ENCODE measurements at places on chromosomes 11 and 22.

DNA sequence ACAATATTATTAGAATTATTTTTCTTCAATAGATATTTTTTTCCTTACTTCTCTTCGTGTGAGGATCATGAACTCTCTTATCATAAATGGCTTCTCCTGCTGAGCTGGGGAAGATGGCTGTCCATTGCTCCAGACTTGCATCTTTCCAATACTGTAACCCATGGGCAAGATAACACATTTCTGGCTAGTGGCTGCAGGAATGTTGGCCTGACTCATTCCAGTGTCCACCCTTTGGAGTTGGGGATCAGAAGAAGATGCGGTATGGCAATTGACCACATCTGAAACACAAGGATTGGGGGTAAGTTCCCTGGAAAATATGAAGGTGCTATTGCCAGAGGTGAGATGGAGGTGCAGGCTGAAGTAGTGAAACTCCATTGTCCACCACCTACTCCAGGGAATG is 92.8 kb downstream of the FAR1 start:
- DNase-seq = no peak

DNA sequence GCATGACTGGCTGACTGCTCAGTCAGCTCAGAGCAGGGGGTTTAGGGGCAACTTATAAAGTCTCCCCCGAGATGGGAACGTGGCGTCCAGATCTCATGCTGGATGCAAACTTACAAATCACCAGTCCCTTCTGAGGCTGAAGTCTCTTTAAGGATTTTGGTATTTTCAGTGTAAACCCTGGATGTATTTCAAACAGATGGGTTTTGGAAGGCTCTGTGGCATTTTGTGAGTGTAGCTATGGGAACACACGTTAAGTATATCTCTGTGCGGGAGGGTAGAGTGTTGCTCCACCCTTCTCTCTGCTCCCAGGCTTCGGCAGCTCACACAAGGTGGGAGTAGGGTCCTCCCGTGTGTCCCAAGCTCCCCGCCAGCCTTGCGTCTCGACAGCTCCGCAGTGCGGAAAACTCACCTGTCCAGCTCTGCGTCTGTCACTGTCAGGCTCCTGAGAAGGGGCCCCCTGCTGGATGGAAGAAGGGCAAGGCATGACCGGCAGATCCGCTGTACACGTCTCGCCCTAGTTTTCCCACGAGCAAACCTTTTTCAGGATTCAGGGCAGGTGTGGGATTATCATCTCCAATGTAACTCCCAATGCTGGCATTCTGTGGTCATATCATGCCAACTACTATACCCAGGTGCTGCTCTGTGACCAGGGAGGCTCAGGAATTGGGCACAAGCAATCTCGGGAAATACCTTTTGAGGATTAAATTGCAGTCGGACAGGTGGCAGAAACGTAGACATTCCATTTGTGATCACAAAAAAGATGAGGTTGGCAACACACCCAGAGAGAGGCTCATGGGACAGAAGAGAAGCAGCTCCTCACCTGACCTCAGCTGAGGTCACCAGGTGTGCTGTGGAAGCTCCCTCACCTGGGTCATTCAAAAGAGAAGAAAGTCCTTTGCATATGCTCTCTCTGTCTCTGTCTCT is 313.9 kb upstream of the B3GAT1 start:
- no peak for DNase-seq

DNA sequence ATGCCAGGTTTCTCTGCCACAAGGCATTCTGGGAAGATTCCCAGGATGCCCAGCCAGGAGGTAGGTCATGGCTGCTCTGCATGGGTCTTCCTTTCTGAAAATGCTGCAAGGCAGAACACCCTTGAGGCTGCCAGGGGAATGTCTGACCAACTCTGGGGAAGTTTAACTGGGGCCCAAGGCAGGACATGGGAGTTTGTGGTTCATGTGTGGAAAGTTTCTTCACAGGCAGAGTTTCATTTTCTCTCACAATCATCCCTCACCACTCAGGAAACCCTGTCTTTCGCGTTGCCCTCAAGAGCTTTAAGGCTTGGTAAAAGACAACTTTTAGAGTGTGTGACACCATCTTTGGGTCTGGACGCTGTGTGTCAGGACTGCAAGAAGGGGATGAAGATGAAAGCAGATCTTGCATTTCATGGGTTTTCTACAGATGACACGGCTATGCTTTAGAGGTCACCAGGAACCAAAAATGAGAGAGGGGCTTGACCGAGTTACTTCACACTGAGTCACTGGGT is 133.5 kb downstream of the CD44 start:
- peak; percentile 38 for DNase-seq

GRCh38 chr11:120272303-120272702 is 32.4 kb downstream of the POU2F3 start:
- DNase-seq = no peak

GRCh38 chr11:117748771-117749540 is 48.1 kb downstream of the DSCAML1 start:
- DNase-seq = no peak

- no peak for DNase-seq
Measured at GRCh38 chr11:61367406-61367805, 5.2 kb downstream of the TMEM138 start.

GRCh38 chr11:70486026-70486415 is 87.7 kb downstream of the CTTN start:
- DNase-seq = no peak

DNA sequence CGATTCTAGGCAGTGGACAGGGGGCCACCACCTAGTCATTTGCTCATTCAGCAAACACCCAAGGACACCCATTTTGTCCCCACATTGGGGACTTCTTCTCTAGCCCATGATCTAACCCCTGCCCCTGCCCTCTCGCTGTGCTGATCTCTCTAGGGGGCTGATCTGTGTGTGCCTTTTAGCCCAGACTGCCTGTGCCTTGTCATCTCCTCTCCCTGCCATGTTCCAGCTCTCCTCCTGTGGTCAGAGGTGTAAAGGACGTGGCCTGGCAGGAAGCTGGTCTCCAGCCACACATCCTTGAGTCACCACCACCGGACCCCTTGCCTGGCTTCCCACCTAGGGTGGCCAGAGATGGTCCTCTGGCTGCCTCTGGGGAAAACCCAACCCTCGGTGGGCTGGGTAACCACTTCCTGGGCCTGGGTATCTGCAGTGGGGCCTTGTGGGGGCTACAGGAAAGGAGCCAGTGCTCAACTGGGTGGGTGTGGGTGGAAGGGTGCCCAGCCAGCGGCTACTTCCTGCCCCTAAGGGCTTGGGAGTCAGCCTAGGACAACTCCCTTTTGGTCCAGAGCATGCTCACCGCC is 1.3 kb downstream of the CTSW start:
- no peak for DNase-seq

- no peak for DNase-seq
Measured at GRCh38 chr22:48710410-48710809, 1117.3 kb downstream of the BRD1 start.

DNA sequence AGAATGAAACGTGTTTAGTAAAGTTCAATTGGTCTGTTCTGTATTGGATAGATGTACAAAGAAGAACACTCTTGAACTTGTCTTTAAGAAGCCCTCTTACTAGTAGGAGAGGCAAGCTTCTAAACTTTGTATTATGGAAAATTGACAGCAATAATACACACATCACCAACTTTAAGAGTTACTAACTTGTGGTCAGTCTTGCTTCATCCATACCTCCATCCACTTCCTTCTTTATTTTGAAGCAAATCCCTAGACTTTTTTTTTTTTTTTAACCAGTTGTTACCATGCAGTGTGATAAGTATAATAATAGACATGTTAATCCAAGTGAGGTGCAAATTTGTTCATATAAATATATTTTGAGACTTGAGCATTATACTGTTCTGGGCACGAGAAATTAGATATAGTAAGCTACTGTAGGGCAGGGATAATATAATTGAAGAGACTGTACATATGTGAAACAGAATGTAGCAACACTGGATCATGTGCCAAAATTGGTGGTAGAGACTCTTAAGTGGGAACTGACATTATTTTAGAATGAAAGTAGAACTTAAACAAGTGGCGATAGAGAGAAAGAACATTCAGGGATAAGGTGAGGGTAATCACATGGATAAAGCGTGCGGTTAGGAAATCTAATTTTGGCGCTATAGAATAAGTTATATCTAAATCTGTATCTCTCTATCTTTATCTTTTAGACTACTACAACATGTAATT is 6.5 kb downstream of the FAR1 start:
- no peak for DNase-seq

- DNase-seq = no peak
Measured at GRCh38 chr11:46455834-46456233, 64.3 kb upstream of the CHRM4 start.

GRCh38 chr11:125088576-125089455 is 22.6 kb downstream of the TMEM218 start:
- no peak for DNase-seq

DNA sequence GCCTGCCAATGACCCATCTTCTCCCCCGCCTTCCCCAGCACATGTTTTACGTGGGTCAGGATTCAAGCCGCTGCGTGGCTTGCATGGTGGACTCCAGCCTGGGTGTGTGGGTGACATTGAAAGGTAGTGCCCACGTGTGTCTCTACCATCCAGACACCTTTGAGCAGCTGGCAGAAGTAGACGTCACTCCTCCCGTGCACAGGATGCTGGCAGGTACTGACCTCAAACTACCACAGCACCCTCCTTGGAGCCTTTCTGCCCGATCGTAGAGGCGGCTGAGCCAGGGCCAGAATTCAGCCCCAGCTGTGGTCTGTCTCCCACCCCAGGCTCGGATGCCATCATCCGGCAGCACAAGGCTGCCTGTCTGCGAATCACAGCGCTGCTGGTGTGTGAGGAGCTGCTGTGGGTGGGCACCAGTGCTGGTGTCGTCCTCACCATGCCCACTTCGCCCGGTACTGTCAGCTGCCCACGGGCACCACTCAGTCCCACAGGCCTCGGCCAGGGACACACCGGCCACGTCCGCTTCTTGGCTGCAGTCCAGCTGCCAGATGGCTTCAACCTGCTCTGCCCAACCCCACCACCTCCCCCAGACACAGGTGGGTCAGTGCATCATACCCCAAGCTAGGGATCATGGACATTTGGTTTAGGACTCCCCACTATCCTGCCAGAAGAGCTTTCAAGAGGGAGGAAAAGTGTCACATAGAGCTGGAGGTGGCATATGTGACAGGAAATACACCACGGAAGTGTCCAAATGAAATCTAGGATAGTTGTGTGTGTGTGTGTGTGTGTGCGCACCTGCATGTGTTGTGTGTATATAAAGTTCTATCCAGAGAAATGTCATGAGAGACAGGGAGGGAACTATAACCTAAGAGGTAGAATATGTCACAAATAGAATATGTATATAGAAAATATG is 10.6 kb upstream of the RELT start:
- no peak for DNase-seq

GRCh38 chr11:34890089-34890488 is 26.1 kb downstream of the APIP start:
- DNase-seq = peak; percentile 27

DNA sequence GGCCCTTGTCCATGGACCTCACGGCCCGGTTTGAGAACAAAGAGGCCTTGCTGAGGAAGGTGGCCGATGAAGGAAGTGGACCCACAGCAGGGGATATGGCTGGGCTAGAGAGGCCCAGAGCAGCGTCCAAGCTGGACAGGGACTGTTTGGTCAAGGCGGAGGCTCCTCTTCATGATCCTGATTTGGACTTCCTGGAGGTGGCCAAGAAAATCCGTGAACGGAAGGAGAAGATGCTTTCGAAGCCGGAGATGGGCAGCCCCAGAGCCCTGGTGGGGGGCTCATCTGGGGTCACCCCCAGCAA is 76.3 kb downstream of the KIAA1671 start:
- no peak for DNase-seq

GRCh38 chr11:2700415-2701211 is 819 bp upstream of the KCNQ1OT1 start:
- peak; percentile 53 for DNase-seq

DNA sequence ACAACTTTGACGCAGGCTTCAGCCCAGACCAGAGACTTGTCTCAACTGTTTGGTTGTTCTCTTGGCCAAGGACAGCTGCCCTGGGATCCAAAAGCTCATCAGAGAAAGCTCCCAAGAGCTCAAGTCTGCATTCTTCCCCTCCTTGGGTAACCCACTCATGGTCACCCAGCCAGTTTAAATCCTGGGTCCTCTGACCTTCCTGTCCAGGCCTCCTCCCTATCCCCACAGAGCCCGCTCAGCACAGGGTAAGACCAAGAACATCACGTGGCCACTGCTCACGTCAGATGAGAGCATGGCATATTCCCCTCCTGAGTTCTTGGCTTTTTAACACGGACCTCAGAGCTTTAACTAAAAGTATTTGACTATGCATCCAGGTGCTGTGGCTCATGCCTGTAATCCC is 25.8 kb downstream of the TSKU start:
- DNase-seq = no peak

DNA sequence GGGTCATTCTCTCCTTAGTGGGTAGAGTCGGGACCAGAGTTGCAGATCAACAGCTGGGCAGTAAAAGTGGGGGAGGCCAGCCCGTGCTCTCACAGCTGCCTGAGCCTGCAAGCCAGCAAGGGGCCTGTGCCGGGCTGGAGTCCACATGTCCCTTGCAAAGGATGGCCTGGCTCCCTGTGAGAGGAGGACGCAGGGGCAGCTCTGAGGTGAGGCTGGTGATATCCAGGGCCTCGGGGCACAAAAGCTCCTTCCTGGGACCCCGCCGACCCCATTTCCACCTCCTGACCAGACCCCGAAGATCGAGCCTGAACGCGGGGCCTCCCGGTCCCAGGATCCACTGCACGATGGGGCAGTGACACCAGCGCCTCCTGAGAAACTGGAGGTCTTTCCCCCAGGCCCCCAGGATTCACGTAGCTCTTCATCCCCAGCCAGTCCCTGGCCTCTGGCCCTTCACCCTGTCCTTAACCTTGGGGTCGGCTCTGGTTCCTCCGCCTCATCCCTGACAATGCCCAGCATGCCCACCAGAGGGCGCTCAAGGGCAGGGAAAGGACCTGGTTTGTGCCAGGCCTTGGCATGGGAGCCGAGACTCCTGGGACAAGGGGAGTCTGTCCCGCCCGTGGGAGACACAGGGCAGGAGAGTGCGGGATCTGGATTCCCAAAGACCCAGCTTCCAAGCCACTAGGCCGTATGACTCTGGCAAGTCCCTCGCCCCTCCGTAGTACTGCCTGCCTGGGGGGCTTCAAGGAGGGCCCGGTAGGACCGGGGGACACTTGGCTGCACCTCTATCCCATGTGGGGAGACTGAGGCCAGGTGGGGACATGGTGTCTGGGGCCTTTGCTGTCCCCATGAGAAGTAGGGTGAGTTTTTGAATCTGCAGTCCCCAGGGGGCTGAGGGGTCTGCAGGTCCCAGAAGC is 17.8 kb upstream of the WNT7B start:
- peak; percentile 70 for DNase-seq

DNA sequence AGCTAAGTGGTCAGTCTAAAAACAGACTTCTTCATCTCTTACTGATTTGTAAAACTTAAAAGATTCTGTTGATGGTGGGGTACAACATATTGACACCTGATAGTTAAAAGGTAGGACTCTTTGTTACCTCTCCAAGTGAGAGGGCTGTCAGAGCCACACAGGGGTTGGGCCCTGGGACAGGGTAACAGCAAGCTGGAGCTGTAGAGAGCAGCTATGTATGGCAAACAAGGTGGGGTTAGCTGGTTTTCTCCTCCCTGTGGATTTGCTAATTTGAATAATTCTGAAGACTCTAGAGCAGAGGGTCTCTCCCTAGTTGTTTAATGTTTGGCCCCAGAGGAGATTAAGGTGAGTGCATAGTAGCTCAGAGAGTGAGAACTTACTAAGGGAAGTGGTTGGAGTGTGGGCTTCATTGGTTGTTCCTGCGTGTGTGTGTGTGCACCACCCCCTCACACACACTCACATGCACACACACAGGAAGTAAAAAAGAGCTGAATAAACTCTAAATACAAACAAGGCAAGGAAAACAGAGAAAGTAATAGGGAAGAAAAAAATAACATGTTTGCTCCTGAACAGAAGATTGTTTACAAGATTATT is 9.2 kb upstream of the GAS2 start:
- DNase-seq = no peak

GRCh38 chr11:18748766-18749365 is 22.9 kb upstream of the IGSF22 start:
- DNase-seq = no peak

- DNase-seq = no peak
Measured at GRCh38 chr11:126805870-126806269, 194.7 kb downstream of the KIRREL3 start.

Data from globus pallidus (tissue), 1 donor.